ENCODE measurements at places on chromosomes 7 and 10.

DNA sequence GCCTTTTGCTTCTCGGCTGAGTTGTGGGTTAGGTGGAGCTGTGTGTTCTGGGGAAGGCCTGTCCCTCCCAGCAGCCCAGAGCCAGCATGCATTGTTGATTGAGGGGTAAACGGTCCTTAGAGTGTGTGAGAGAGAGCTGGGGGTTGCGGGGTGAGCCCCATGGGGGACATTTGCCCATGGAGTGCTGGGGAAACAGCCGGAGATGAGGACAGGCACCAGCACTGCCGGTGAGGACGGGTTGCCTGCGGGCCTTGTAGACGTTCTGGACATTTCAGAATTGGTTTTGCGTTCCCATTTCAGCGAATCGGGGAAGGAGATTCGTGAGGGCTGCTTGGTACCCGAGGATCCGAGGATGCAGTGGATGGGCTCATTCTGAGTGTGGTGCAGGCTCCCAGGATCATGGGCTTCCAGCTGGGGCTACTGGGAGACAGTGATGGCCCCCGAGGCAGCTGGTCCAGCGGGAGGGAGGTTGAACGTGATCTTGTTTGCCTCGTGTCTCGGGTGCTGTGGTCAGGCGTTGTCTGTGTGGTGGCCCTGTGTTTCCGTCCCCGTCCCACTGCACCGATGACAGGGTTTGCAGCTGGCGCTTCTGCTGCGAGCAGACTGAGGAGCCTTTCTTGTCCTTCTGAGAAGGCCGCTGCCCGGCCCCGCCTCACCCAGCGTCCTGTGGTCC lies 113.9 kb downstream of the CYTH3 start:
- DNase-seq, result no peak

DNA sequence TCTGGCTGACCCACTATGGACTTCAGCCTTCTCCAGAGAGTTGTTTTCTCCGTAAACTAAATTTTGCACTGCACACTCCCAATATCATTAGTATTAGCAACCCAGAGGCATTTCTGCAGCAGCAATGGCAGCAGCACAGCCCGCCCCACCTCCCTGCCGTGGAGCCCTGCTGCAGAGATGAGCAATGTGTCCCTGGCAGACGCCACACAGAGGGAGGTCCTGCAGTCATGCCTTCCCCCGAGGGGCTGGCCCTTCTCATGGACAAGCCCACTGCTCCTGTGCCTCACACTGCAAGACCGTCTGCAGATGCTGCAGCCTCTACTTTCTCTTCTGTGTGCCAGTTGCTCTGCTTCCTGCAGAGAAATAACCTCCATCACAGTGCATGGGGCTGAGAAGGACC lies 393.4 kb upstream of the MKI67 start:
- no peak for DNase-seq

DNA sequence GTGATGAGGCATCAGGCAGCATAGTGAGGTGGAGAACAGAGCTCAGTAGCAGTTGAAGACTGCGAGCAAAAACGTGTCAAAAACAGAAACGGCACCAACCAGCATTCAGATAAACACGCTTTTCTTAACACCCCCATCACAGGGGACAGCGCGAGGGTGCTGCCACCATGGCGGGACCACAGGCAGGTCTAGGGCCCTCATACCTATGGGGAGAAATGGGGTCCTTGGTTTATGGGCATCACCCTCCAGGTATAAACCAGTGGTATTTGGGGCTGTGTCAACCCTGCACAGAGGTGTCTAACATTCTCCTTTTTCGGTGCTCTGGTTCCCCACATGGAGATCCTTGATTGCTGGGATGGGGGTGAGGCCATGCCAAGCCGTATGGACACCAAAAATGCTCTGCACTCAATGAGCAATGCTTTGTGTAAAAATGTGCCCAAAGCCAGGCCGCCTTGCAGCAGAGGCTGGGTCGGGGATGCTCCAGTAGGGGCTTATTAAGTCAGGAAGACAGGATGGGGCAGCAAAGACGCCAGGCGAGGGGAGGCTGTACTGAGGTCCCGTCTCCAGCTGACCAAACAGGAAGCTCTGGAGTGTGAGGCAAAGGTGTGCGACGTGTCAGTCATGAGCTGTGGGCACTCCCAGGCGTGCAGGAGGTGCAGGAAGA lies 191.5 kb downstream of the WDR37 start:
- DNase-seq, result no peak

GRCh38 chr7:22826593-22826992 lies 3.9 kb upstream of the TOMM7 start:
- no peak for DNase-seq

GRCh38 chr10:44205067-44205466 lies 179.8 kb downstream of the CXCL12 start:
- no peak for DNase-seq

DNA sequence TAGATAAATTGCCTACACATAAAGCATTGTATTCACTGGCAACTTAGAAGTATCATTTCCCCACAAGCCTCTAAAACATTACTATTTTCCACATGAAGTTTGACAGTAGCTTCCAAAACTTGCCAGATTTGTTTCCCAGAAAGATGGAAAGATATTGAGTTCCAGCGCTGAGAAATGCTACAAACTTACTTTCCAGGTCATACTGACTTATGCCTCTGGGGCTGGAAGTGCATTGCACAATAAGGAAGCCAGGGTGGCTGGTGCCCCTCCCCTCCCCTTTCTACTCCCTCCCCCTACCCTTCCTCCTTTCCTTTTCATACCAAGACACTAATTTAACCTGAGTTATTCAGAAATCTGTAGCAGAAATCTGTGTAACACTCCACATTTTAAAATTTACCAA lies 212.6 kb downstream of the WDR37 start:
- DNase-seq, result no peak

DNA sequence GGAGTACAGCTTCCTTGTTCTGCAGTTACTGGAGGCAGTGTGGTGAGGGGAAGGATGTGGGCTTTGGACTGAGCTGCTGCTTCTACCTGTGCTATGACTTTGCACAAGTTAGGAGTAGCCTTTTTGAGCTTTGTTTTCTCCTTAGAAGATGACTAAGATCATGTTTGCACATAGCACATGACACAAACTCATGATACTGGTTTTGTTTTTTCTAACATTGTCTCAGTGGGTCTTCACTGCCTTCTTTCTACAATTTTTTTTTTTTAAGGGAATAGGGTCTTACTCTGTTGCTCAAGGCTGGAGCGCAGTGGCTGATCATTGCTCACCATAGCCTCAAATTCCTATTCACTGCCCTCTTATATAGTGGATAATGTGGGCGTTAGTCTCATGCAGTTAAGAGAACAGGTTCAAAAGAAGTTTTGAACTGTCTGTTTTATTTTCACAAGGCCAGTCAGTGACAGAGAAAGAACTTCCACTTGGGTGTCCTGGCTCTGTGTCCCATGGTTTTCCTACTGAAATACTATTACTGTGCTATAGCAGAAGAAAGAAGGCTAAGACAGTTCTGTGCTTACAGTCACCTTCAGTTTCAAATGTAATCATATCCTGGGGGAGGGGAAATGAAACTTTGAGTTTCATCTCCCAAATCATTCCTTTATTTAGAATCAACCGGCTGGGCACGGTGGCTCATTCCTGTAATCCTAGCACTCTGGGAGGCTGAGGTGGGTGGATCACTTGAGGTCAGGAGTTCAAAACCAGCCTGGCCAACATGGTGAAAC lies 72.0 kb downstream of the KAT6B start:
- DNase-seq, result no peak

GRCh38 chr10:104300736-104301292 lies 31.8 kb downstream of the GSTO2 start:
- DNase-seq, result no peak

- no peak for DNase-seq
Observed at GRCh38 chr10:62506371-62506770, 132.2 kb downstream of the ZNF365 start.

GRCh38 chr10:132033632-132034031 lies 32.1 kb upstream of the JAKMIP3 start:
- DNase-seq, result no peak
